Left lung (tissue), 14 donors: ENCODE measurements at places on chromosomes 4 and X. TPM values are rescaled to one million over a fixed set of nuclear protein-coding genes. Genes with fewer than 3 reads are reported as not detected.

GRCh38 chr4:87707279-87707918 is 57.3 kb downstream of the DMP1 start:
- DNase-seq: no peak

DNA sequence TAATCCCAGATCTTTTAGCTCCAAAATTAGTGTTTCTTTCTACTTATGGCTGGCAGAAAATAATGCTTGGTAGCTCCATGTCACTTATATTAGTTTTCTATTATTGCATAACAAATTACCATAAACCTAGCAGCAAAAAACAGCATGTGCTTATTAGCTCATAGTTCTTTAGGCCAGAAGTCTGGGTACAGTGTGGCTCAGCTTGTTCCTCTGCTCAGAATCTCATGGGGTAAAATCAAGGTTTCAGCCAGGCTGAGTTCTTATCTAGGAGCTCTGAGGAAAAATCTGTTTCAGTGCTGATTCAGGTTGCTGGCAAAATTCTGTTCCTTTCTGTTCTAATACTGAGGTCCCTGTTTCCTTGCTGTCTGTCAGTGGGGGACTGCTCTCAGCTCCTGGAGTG is 101.1 kb downstream of the CT47B1 start:
- no peak for DNase-seq

DNA sequence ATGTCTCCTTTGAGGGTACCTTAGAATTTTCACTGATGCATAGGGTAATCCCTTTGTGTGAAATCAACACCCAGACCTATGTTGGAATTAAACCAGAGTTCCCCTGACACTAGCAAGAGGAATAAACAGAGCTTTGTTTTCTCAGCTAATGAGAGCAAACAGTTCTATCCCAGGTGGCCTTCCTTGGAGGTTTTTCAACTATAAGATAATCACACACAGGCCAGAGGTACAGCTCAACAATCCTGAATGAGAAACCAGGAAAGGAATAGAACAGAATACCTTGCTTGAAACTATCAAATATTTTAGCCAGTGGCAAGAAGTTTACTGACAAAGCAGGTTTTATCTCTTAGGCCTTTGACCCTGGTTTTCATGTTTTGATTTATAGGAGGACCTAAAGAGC is 100.2 kb downstream of the OTC start:
- no peak for DNase-seq

DNA sequence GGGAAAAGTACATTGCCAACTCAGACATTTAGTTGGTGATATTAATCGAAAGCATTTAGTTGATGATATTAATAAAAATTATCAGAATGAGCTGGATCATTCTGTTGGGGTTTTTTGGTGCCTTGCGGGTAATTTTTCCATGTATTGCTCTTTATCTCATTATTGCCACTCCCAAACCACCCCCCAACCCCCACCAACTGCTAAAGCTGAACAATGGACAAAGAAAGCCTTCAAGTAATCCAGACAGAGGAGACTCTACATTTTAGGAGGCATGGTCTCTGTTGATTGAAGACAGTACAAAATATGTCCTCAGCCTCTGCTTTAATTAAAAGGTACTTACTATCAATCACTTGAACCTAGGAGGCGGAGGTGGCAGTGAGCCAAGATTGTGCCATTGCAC is 22.5 kb downstream of the PDK3 start:
- DNase-seq: no peak

GRCh38 chr4:95411371-95412088 is 137.2 kb downstream of the UNC5C start:
- no peak for DNase-seq

- DNase-seq: peak; percentile 81
Measured at GRCh38 chr4:23373261-23373660, 516.6 kb downstream of the PPARGC1A start.

- no peak for DNase-seq
Measured at GRCh38 chrX:39788521-39788920, 309.2 kb downstream of the BCOR start.

Gene TRAPPC11
- polyA plus RNA-seq: 54.8 TPM

Gene EPGN
- not detected for polyA plus RNA-seq

Gene FGA
- 2.6 TPM for polyA plus RNA-seq

Gene ADGRL3
- 23.4 TPM for polyA plus RNA-seq

Gene C4orf50
- polyA plus RNA-seq: 0.01 TPM
